Stimulated activated CD4-positive, alpha-beta T cell treated with anti-CD3 and anti-CD28 coated beads, Interleukin-4, amount 100 ng/mL, for 24 hours (primary cell): ENCODE measurements at places on chromosomes 5 and 9.

GRCh38 chr5:140312791-140313189 lies 9.9 kb upstream of the PFDN1 start:
- no peak for DNase-seq

DNA sequence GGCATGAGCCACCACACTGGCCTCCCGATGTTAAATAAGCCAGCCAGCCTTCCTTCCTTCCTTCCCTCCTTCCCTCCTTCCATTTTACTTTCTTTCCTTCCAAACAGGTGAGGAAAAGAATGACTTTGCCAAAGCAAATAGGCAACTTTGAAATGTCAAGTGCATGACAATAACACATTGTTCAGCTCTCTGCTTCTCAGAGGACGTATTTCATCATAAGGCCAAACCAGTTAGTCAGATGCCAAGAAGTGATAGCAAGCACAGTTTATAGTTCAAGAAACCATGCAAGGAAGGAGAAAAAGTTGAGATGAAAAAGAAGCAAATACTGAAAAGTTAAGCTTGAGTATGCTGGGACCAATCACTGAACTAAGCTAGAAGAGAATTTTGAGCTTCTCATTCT lies 29.5 kb downstream of the POU4F3 start:
- DNase-seq, result no peak

GRCh38 chr9:126057121-126057825 lies 269.4 kb upstream of the MVB12B start:
- DNase-seq, result no peak

- DNase-seq, result no peak
Measured at GRCh38 chr5:176726746-176727527, 79.7 kb downstream of the TSPAN17 start.

- DNase-seq, result peak; percentile 9
Measured at GRCh38 chr9:83583151-83584014, 39.6 kb upstream of the IDNK start.

GRCh38 chr5:75405296-75405695 lies 68.3 kb downstream of the HMGCR start:
- no peak for DNase-seq

DNA sequence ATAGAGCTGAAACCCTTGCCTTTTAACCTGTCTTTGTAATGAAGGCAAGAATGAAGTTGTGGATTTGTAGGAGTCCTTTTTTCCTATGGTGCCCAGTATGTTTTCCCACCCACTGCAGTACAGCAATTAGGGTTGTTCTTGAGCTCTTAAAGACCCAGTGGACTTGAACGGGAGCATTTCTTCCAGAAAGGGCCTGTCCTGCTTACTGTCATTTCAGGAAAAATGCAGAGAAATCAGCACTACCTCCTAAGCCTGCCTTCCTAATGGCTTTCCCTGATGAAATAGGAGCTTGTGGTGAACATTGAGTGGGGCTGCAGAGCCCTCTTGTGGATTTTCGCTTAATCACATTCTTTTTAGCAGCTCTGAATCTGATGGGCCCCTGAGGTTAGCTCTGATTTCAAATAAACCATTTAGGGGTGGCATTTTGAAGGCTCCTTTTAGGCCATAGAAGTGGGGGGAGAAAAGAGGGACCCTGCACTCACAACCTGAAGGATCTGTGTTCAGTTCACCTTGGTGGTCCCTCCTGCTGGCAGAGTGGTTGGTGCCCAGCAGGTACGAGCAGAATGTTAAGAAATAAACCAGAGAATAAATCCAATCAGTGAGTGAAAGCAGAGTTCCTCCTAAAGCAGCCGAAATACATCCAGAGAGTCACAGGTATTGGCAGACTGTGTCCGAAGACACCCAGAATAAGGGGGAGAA lies 188.0 kb upstream of the KLF9 start:
- peak; percentile 52 for DNase-seq

GRCh38 chr5:171541341-171541776 lies 121.9 kb downstream of the FGF18 start:
- no peak for DNase-seq

GRCh38 chr9:88013035-88013434 lies 38.7 kb upstream of the CDK20 start:
- DNase-seq, result no peak

GRCh38 chr9:132986640-132987620 lies 8.4 kb downstream of the GFI1B start:
- no peak for DNase-seq

DNA sequence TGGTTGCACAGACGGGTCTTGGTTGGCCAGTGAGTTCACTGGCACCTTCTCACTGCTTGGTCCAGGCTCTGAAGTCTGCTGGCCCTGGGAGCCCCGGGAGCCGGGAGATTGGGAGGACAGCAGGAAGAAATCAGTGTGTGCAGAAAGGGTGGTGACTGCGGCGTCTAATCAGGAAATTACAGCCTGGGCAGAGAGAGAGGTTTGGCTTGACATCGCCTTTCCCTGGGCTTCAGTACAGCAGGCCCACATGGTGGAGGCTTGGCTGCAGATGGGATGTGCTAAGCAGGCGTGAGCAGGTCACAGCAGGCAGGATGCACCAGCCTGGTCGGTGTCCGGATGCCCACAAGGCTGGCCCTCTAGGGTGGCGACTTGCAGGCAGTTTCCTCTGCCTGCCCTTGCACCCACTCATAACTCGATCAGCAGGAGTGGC lies 17.2 kb downstream of the PITX1 start:
- no peak for DNase-seq

- DNase-seq, result no peak
Measured at GRCh38 chr9:131334629-131335367, 45.3 kb downstream of the PLPP7 start.

GRCh38 chr5:151295138-151295537 lies 8.4 kb downstream of the SLC36A3 start:
- DNase-seq, result no peak

DNA sequence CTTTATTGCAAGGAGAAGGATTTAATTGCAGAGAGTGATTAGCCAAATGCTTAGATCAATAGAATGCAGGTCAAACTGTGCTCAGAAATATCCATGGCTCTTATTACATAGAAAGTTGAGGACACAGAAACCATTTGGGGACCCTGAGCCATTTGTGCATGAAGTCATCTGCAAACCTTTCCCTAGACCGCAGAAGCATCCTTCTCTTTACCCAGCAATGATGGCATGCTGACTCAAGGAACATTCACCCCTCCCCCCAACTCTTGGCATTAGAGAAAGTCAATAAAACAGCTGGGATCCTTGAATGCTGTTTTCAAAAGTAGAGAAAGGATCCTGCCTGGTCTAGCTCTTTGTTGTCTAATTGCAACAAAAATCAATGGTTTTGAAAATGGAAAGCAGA lies 73.5 kb downstream of the PPP2R2B start:
- no peak for DNase-seq

GRCh38 chr9:127526655-127527559 lies 75.6 kb downstream of the LRSAM1 start:
- no peak for DNase-seq

- DNase-seq, result no peak
Measured at GRCh38 chr9:85523202-85523601, 218.6 kb downstream of the AGTPBP1 start.

GRCh38 chr5:129124608-129125007 lies 30.1 kb downstream of the ISOC1 start:
- DNase-seq, result no peak

DNA sequence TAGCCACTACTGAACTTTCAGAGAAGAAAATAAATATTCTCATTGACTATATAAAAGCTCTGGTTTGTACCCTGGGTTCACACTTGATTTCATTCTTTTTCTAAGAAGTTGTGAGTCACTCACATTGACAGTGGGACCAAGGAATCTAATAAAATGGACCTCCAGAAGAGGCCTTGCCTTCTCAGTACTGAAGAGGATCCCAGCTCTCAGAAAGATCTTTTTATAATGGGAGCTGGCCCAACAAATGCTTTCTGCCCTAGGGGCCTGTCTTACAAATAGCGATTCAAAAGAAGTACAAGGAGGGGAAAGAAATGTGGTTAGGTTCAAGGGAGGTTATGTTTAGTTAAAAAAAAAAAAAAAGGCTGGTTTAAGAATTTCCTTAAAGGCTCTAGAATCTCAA lies 237.9 kb downstream of the ISL1 start:
- no peak for DNase-seq

- DNase-seq, result no peak
Measured at GRCh38 chr9:109314011-109314531, 6.8 kb downstream of the EPB41L4B start.

GRCh38 chr5:65364907-65365306 lies 116.8 kb downstream of the ADAMTS6 start:
- DNase-seq, result no peak

- DNase-seq, result no peak
Measured at GRCh38 chr5:164202338-164202737, 696.9 kb downstream of the MAT2B start.

GRCh38 chr9:104092875-104093600 lies 1.1 kb upstream of the SMC2 start:
- DNase-seq, result no peak

DNA sequence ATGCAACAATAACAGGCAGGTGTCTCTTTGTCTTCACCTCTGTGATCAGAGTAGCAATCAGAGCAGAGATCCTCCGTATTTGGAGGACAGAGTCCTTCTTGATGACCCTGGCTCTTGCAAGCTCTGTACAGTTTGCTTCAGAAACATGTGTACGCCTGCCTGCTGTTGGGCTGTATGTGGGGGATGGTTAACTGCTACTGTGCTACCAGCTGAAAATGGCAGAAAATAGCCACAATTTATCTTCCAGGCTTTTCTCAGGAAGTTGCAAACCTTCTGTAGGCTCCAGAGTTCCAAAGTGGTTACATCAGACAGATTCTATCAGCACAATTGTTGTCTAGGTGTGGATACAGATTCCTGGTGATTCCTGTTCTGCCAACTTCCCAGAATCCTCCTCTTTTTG lies 35.5 kb downstream of the DDX46 start:
- no peak for DNase-seq

- no peak for DNase-seq
Measured at GRCh38 chr9:135419106-135419505, 60.5 kb upstream of the PPP1R26 start.

- DNase-seq, result no peak
Measured at GRCh38 chr5:82417776-82418607, 139.8 kb upstream of the RPS23 start.

- DNase-seq, result no peak
Measured at GRCh38 chr5:177064500-177065277, 22.0 kb upstream of the FGFR4 start.

DNA sequence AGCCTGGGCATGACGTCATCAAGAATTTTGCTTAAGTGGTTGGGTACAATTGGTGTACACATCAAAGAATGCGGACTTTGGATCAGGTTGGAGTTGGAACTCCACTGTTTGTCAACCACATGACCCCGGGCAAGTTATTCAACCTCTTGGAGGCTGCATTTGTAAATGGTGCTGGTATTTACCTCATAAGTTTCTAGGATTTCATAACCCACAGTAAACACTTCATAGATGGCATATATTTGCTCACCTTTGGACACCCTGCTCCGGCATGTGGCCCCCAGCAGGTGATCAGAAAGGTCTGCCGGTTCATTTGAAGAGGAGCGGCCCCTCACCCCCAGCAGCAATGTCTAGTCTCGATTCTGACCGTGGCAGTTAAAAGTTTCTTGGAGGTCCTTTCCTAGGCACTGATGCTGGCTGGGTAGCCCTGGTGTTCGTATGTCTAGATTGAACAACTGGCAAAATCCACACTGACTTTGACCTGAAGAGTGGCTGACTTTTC lies 60.6 kb downstream of the IL6ST start:
- DNase-seq, result no peak

DNA sequence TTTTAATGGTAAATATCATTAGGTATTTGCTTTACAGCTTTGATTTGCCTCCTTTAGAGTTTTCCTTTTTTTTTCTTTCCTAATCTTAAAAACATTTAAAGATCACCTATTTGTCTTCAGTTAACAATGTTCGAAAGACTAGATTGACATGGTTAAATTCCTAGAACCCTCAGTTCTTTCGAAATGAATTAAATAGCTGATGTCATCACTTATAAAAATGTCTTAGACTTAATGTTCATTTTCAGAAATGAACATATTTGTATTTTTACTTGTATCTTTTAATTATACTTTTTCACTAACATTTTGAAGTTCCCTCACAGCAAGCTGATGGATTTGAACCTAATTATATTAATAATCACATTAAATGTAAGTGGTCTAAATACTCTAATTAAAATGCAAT lies 205.3 kb upstream of the IRX4 start:
- DNase-seq, result no peak

DNA sequence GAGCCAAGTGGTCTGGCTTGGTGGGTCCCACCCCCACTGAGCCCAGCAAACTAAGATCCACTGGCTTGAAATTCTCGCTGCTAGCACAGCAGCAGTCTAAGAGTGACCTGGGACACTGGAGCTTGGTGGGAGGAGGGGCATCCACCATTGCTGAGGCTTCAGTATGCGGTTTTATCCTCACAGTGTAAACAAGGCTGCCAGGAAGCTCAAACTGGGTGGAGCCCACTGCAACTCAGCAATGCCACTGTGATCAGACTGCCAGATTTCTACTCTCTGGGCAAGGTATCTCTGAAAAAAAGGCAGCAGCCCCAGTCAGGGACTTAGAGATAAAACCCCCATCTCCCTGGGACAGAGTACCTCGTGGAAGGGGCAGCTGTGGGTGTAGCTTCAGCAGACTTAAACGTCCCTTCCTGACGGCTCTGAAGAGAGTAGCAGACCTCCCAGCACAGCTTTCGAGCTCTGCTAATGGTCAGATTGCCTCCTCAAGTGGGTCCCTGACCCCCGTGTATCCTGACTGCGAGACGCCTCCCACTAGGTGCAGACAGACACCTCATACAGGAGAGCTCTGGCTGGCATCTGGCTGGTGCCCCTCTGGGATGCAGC lies 18.2 kb upstream of the STK32A start:
- no peak for DNase-seq

DNA sequence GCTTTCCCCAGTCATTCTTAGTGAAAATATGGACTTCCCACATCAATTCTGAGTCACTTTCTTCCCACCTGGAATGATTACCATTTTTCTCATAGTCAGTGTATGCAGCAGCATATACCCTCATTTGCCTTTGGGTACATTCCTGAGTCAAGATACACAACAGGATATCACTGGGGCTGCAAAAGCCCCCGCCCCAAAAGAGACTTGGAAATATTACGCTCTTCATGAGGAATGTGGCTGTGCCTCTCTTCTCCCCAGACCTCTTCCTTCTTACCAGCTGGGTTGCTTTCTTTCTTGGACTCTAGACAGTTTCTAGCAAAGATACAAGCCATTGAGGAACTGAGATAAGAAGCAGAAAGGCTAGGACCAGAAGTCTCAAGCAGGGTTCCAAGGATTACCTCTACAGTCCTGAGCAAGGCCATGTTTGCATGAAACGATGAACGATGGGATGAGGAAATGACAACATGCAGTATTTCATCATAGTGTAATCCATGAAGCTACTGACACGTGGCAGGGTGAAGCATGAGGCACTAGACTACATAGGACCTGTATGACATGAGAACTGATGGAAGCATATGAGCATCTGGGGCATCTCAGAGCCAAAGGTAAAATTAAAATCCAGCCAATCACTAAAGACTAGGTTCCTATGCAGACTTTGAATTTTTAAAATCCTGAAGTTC lies 218.1 kb downstream of the RAB3C start:
- DNase-seq, result no peak
